Osteoblast (primary cell): ENCODE measurements at places on chromosomes 12 and 14. TPM values are rescaled to one million over a fixed set of nuclear protein-coding genes. Genes with fewer than 3 reads are reported as not detected.

The C1R gene
- 313 and 330 TPM in 2 replicates for total RNA-seq

The FLVCR2 gene
- total RNA-seq: 1.5 and 1.8 TPM in 2 replicates

- H3K36me3 ChIP-seq: no peaks in the 10 kb centered on the region
- DNase-seq: peak; percentile 36
- H3K4me1 ChIP-seq: peaks cover 44% of the 10 kb centered on the region
Observed at GRCh38 chr12:47021298-47021697, 58.1 kb upstream of the PCED1B start.

The SYNE2 gene
- 8.0 and 10.1 TPM in 2 replicates for total RNA-seq

- H3K4me3 ChIP-seq: no peak overlapping the region
- no peaks in the 10 kb centered on the region for H3K36me3 ChIP-seq
- DNase-seq: no peak
- H3K4me1 ChIP-seq: no peaks in the 10 kb centered on the region
- no peak overlapping the region for H3K27ac ChIP-seq
- no peaks in the 10 kb centered on the region for H3K27me3 ChIP-seq
Observed at GRCh38 chr14:48504921-48505320, 829.5 kb upstream of the MDGA2 start.

- H3K4me1 ChIP-seq: no peaks in the 10 kb centered on the region
- no peak overlapping the region for H3K4me3 ChIP-seq
- no peak overlapping the region for H3K27ac ChIP-seq
- H3K36me3 ChIP-seq: no peaks in the 10 kb centered on the region
- no peak for DNase-seq
Observed at GRCh38 chr12:84692071-84692470, 220.5 kb downstream of the SLC6A15 start.

- H3K4me1 ChIP-seq: peaks cover 8% of the 10 kb centered on the region
- H3K27ac ChIP-seq: no peak overlapping the region
- H3K4me3 ChIP-seq: no peak overlapping the region
Observed at GRCh38 chr12:131800594-131801135, 27.5 kb upstream of the MMP17 start.

DNA sequence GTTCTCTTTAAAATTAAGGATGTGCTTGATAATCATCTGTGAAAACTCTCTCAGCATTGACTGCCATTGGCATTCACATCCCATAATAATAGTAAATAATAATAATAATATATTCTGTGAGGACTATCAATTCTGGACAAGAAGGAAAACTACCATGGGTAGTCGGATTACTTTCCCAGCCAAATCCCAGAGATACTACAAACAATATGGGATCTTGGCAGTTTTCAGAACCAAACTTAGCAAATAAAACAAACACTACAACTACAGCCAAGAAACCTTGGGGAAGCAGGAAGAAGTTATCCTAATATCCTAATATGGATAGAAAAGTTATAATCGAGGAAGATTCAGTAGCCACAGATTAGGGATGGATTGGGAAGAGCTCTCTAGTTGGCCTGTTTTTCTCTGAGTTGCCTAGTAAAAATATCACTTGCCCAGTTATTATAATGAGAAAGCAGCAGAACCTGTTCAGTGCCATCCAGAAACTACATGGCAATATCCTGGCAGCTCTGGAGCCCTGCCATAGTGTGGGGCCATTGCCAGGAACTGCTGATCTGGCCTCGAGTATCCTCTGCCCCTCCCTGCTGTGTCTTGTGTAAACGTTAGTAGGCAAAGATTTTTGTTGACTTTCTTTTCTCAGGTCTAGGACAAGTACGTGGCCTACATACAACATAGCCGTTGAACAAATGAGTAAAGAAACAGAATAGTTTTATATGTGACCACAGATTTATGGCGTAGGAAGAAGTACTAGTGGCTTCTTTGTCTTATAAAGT, 193.5 kb downstream of the SLC2A13 start:
- H3K27me3 ChIP-seq: no peaks in the 10 kb centered on the region
- no peak overlapping the region for H3K27ac ChIP-seq
- no peak overlapping the region for H3K4me3 ChIP-seq
- no peaks in the 10 kb centered on the region for H3K36me3 ChIP-seq

- no peak for DNase-seq
- no peaks in the 10 kb centered on the region for H3K36me3 ChIP-seq
- peaks cover 18% of the 10 kb centered on the region for H3K27me3 ChIP-seq
- no peaks in the 10 kb centered on the region for H3K4me1 ChIP-seq
- no peak overlapping the region for H3K27ac ChIP-seq
- H3K4me3 ChIP-seq: no peak overlapping the region
Observed at GRCh38 chr12:106214571-106214970, 33.2 kb downstream of the CKAP4 start.

DNA sequence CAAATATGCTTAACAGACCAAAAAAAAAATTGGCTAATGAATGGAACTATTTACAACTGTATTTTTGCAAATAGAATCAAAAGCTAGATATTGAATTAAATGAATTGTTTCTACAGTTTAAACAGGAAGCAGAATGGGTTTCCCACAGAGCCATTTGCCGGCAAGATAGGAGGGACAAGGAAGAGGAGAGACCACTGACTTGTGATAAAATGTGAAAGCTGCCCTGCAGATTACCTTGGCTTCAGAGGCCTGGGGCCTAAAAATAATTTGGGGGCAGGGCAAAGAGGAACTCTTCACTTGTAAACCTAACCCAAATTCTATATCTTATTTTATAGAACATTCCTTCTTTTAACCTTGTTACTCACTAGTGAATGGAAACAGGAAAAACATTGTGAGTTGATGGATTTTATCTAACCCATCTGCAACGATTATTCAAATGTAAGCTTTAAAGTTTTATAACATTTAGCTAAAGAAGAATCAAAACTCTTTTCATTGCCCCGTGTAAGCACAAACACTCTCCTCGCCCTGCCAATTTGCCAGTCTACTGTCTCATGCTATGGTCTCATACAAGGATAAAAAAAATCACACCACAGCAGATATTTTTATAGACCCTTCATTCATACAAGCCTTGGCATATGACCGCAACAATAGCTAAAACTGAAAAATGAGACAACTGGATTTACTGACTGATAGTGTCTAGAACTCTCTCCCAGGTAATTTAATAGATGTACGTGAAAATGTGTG, 49.5 kb upstream of the MDM1 start:
- no peak overlapping the region for H3K27ac ChIP-seq
- H3K4me3 ChIP-seq: no peak overlapping the region
- H3K36me3 ChIP-seq: no peaks in the 10 kb centered on the region
- no peak for DNase-seq
- H3K27me3 ChIP-seq: no peaks in the 10 kb centered on the region

- H3K4me1 ChIP-seq: no peaks in the 10 kb centered on the region
- no peaks in the 10 kb centered on the region for H3K36me3 ChIP-seq
- DNase-seq: no peak
- no peak overlapping the region for H3K4me3 ChIP-seq
Observed at GRCh38 chr12:18721452-18721851, 16.4 kb downstream of the PLCZ1 start.

The FAM222A gene
- total RNA-seq: 0.29 and 0.36 TPM in 2 replicates

DNA sequence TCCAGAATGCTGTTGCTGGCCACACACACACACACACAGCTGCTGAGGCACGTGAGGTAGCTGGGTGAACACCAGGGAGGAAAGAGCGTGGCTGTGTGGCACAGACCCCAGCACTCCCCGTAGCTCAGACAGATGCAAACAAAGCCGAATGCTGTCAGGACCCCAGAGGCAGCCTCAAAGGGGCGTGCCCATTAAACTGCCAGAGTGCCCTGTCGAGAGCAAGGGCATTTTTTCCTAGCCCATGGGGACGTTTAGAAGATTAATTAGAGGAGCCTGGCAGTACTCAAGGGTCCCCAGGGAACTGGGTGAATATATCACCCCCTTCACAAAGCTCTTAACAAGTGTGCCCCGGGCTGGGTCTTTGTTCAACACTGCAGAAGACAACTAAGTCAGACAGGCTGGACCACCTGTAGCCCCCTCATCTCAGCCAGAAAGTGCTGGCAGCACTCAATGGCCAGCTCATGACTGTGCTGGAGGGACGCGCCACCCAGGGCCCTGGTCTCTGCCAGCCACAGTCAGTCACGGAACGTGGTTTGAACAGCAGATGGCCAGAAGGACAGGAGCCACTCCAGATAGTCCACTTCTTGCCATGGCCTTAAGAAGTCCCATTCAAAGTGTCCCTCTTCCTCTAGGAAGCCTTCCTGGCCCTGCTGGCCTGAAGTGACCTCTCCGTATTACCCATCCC, 37.5 kb downstream of the TTC7B start:
- no peak overlapping the region for H3K27ac ChIP-seq
- H3K4me3 ChIP-seq: no peak overlapping the region
- no peaks in the 10 kb centered on the region for H3K36me3 ChIP-seq
- H3K4me1 ChIP-seq: peaks cover 12% of the 10 kb centered on the region
- no peaks in the 10 kb centered on the region for H3K27me3 ChIP-seq

- H3K36me3 ChIP-seq: no peaks in the 10 kb centered on the region
- H3K27me3 ChIP-seq: no peaks in the 10 kb centered on the region
- no peak overlapping the region for H3K27ac ChIP-seq
- H3K4me1 ChIP-seq: peaks cover 8% of the 10 kb centered on the region
- no peak overlapping the region for H3K4me3 ChIP-seq
Observed at GRCh38 chr12:47340411-47341015, 260.8 kb upstream of the AMIGO2 start.

The LHX5 gene
- total RNA-seq: not detected in 2 replicates

- no peaks in the 10 kb centered on the region for H3K36me3 ChIP-seq
- no peak for DNase-seq
- no peak overlapping the region for H3K27ac ChIP-seq
- H3K4me3 ChIP-seq: no peak overlapping the region
- H3K27me3 ChIP-seq: no peaks in the 10 kb centered on the region
Observed at GRCh38 chr12:39062266-39062996, 157.0 kb upstream of the CPNE8 start.

DNA sequence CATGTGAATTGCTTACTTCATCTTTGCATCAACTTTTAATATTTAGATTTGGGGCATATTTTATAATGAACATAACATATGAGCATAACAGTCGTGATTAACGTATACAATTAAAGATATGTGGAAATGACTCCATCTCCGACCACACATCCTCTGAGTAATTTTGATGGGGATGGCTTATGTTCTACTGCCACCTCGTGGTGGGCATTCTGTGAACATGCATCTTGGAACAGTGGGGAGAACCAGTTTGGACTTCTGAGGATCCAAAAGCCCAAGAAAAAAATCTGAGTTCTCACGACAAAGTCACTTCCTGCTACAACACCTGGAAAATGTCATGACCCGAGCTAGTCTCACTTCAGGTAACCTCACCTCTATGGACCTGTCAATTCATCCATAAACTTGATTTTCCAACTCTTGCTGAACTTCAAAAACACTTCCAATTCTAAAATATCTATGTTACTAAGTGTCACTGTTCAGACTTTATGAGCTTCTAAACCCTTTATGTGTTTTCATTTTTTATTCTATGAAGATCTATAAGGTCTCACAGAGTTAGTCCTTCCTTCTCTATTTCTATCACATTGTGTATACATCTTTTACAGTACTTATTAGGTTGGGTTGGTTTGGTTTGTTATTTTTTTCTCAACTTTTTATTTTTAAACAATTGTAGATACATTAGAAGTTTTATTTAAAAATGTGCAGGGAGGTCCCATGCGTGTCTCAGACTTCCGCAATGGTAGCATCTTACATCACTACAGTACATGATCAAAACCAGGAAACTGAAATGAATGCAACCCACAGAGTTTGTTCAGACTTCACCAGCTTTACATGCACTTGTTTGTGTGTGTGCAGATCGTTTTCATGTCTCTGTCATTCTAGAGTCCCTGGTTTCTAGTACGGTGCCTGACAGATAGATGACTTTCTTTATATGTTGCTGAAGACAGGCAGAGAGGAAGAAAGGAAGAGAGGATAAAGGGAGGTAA, 38.2 kb upstream of the STAB2 start:
- no peaks in the 10 kb centered on the region for H3K36me3 ChIP-seq
- H3K27ac ChIP-seq: no peak overlapping the region
- H3K27me3 ChIP-seq: peaks cover 19% of the 10 kb centered on the region
- peak; percentile 55 for DNase-seq

DNA sequence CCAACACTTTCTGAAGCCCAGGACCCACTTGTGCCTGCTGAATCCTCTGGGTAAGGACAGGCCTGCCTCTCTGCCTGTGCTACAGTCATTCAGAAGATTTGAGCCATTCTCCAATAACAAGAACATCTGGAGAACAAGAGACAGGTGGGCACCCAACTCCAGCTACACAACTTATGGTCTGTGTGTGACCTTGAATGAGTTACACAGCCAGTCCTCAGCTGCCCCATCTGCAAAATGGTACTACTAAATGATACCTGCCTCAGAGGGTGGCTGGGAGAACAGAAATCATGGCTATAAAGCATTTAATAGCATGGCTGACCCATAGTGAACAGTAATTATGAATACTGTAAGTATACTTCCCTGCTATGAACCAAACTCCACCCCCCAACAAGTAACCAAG, 4.2 kb downstream of the CKAP4 start:
- peaks cover 60% of the 10 kb centered on the region for H3K36me3 ChIP-seq
- peaks cover 24% of the 10 kb centered on the region for H3K4me1 ChIP-seq
- no peaks in the 10 kb centered on the region for H3K27me3 ChIP-seq
- no peak overlapping the region for H3K4me3 ChIP-seq
- DNase-seq: no peak
- peak overlapping the region; percentile 85 for H3K27ac ChIP-seq

DNA sequence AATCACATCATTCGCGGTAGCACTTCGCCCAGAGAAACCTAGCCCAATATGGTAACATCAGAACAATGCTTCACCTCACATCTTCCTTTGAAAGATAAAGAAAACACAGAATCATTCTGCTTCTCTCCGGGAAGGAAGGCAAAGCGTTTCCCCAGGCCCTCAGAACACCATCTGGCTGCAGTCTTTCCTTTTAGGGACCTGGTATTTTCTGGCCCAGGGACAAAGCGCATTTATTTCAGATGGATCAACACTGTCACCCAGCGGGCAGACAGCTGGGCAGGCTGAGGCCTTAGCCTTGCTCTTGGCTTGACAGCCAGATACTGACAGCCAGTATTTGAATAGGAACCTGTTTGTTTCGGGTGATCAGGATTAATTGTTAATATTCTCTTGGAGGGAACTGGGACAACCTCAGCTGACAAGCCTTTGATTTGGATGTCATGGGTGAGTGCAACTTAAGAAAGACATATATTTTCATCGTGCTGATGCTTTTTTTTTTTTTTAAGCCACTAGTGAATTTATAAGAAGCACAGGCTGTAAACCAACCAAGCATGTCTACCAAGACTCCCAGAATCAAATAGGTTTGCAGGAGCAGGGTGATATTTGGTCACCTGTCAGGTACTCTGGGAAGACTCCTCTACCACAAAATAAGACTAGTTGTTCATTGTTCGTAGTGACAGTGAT, 118.9 kb downstream of the VEZT start:
- no peaks in the 10 kb centered on the region for H3K36me3 ChIP-seq
- DNase-seq: peak; percentile 87
- peaks cover 16% of the 10 kb centered on the region for H3K4me1 ChIP-seq
- no peaks in the 10 kb centered on the region for H3K27me3 ChIP-seq
- H3K4me3 ChIP-seq: peak overlapping the region; percentile 52

The MYO1H gene
- total RNA-seq: 1.5 TPM in 1 of 2 replicates, not detected in the other

The DPF3 gene
- total RNA-seq: 0.59 and 1.8 TPM in 2 replicates

The OR8S1 gene
- total RNA-seq: not detected in 2 replicates
